ENCODE measurements at places on chromosomes 1 and 21.

DNA sequence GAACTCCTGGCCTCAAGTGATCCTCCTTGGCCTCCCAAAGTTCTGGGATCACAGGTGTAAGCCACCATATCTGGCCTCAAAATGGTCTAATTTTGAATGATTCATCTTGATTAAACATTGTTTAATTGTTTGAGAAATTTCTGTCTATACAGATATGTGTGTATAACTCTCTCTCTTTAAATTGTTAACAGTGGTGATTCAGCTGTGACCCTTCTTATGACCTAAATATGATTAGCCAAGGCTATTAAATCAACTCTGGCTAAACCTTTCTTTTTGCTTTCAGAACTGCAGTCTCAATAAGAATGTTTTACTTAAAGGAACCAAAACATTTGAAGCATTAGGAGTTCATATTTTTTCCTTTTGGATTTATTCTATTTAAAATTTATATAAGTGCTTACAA is 19.2 kb upstream of the B3GALT5 start:
- DNase-seq: no peak

GRCh38 chr1:38891753-38892152 is 10.4 kb upstream of the GJA9 start:
- DNase-seq: no peak

GRCh38 chr21:46095814-46096595 is 1.9 kb upstream of the COL6A2 start:
- DNase-seq: no peak

DNA sequence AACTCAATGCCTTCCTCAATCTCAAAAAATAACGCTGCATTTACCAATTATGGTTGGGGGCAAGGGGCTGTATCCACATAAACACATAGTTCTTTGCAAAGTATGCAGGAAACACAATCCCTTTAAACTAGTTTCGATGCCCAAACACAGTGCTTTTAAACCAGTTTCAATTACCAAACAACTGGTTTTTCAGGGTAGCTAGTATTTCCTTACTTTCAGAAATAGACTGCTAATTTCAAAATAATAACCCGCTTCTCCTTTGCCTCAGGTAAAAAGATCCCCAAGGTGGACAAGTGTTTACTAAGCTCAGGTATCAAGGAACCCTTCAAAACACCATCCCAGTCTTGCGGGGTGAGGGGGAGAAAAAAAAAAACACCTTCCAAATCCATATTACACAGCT is 2.8 kb downstream of the SIPA1L2 start:
- DNase-seq: no peak

- peak; percentile 34 for DNase-seq
Measured at GRCh38 chr1:201648066-201648906, 109.4 kb downstream of the NAV1 start.

DNA sequence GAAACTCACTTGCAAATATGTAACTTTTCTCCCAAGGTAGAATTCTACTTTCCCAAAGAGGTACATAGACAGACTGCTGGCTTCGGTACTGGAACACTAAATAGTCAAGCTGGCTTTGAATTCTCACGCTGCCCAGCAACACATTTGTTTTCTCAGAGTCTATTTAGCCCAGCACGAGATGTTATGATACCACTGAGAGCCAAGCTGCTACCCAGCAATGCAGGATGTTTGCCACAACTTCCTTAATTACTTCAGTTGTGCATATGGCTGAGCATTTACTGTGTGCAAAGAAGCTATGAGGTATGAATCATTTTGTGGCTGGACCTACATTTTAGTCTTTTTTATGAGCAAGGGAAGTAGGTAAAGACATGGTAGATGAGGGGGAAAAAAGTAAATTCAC is 793.2 kb downstream of the PLA2G4A start:
- DNase-seq: no peak

GRCh38 chr1:225653463-225654276 is 747 bp upstream of the ENAH start:
- peak; percentile 84 for DNase-seq

GRCh38 chr1:99464738-99465137 is 181.2 kb upstream of the PALMD start:
- DNase-seq: no peak

GRCh38 chr1:85363521-85363920 is 87.1 kb upstream of the BCL10 start:
- no peak for DNase-seq

GRCh38 chr21:25887646-25888306 is 153.0 kb downstream of the GABPA start:
- no peak for DNase-seq

GRCh38 chr1:240092301-240093119 is 827 bp downstream of the FMN2 start:
- DNase-seq: peak; percentile 23

DNA sequence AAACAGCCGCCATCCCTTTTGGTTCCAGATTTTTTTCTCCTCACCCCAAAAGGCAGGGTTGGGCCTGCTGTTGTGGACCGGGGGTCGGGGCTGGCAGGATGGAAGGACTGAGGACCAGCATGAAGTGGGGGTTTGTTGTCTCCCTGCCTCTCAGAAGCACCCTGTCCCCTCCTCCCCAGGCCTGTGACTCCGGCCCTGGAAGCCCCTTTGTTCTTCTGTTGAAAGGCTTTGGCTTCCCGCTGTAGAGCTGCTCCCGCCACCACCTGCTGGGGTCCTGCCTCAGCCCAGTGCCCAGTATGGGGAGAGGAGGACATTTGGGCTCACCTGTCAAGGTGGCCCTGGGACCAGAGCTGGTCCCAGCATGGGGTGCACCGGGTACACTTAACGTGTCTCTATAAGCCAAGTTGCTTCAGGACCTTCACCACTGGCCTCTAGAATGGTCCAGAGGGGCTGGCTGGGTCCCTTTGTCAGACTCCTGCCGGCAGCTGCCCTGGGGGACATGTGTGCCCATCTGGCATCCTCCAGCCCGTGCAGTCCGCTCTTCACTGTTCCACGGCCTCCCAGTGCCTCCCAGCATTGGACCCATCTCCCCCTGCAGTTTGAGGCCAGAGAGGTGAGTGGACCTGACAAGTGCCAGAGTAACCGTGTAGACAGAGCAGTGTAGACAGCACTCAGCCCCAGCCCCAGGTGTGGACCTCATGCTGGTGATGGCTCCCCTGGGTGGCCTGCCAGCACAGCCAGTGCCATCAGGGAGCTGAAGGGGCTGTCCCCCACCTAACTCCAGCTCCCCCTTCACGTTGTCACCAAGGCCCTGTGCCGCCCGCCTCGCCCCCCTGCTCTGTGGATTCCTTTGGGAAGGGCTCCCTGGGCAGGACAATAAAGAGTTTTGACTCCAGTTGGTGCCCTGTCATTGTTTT is 6.1 kb upstream of the SYTL1 start:
- no peak for DNase-seq

- DNase-seq: peak; percentile 65
Measured at GRCh38 chr1:206507284-206508129, at the start of gene RASSF5. Gene RASSF5 (plus strand): TSS chr1:206507531. CDS start chr1:206507603, 72 bp downstream.

GRCh38 chr1:890661-891060 is 33.1 kb upstream of the SAMD11 start:
- DNase-seq: no peak

DNA sequence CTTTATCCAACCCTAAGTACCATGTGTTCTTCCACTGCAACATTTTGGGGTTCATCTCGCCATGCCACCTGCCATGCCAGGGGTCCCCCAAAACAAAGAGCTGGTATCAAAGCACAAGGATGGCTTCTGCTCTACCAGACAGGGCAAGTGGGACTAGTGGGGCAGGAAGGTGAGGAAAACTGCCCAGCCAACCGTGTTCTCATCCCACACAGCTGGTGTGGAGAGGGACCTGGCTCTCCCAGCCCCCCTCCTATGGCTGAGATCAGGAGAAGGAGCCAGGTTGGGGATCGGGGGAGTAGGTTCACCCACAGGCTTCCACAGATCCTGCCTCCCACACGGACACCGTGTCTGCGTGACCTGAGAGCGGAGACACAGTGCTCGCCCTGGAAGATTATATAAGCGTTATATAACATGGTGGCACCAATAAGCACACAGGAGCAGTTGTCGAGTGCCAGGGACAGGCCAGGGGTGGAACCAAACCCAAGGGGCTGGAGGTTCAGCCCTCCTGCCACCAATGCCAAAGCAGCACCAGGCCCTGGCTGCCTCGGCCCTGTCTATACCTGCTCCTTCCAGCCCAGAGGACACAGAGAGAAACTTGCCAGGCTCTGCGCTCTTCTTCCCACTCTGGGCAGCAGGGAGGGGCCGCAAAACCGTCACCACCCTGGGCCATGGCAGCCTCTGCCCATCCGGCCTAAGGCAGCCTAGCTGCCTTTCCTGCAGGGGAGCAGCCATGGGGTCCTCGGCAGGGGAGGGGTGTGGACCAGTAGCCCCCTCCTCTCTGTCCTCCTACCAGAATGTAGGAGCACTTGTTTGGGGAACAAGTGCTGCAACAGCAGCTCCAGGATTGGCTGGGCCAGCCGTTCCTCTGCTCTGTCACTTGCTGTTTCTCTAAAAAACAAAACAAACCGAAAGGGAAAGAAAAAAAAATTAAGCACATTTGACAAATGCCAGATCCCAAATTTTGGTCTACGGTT is 43.5 kb downstream of the CD34 start:
- DNase-seq: no peak

GRCh38 chr1:197017558-197018146 is 40.3 kb downstream of the CFHR5 start:
- no peak for DNase-seq

DNA sequence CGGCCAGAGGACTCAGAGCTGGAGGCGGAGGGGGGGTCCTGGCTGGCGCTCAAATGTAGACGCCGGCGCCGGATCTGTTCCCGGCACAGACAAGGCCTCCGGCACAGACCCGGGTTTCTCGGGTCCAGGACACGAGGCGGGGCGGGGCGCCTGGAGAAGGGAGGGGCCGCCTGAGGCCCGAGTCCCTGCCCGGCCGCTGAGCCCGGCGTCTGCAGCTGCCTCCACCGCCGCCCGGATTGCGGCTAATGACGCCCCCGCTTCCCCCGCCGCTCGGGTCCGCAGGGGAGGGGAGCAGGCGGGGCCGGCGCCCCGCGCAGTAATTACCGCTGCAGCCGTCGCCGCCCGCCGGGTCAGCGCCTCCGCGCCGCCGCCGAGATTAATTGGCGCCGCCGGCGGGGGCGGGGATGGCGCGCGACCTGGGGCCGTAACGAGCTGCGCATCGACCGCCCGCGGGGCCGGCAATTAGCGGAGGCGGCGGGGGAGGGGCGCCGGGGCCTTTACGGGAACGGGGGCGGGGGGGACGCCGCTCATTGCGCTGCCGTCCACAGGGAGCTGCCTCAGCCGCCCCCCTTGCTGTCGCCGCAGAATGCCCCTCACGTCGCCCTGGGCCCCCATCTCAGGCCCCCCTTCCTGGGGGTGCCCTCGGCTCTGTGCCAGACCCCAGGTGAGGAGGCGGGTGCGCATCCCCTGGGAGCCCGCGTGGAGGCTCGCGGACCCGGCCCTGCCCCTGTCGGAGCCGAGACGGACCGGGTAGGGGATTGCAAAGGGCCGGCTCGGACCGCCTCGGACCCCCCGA is 17.3 kb downstream of the NOC2L start:
- no peak for DNase-seq

GRCh38 chr1:1128454-1129139 is 12.7 kb upstream of the C1orf159 start:
- no peak for DNase-seq

- no peak for DNase-seq
Measured at GRCh38 chr21:35491114-35491513, 442.0 kb upstream of the RUNX1 start.

- DNase-seq: no peak
Measured at GRCh38 chr21:43847301-43847700, 17.7 kb upstream of the AGPAT3 start.

- peak; percentile 44 for DNase-seq
Measured at GRCh38 chr1:39098546-39099250, 72.5 kb downstream of the NDUFS5 start.

DNA sequence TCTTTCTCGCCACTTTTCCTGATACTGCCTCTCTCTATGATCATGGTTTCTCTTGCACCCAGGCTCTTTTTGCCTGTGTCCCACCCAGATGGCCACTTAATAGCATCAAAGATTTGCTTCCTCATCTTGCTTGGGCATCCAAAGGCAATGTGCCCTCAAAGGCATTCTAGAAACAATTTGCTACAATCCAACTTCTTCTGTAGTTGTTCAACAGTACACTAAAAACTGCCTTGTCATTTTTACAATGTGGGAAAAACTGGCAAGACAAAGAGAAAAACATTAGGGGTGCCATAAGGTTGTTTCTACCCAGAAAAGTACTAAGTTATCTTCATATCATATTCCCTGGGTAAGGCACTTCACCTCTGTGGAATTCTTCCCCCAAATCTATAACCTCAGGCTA is 16.5 kb upstream of the KLF18 start:
- no peak for DNase-seq

- no peak for DNase-seq
Measured at GRCh38 chr21:37742115-37742514, 174.1 kb downstream of the KCNJ6 start.

DNA sequence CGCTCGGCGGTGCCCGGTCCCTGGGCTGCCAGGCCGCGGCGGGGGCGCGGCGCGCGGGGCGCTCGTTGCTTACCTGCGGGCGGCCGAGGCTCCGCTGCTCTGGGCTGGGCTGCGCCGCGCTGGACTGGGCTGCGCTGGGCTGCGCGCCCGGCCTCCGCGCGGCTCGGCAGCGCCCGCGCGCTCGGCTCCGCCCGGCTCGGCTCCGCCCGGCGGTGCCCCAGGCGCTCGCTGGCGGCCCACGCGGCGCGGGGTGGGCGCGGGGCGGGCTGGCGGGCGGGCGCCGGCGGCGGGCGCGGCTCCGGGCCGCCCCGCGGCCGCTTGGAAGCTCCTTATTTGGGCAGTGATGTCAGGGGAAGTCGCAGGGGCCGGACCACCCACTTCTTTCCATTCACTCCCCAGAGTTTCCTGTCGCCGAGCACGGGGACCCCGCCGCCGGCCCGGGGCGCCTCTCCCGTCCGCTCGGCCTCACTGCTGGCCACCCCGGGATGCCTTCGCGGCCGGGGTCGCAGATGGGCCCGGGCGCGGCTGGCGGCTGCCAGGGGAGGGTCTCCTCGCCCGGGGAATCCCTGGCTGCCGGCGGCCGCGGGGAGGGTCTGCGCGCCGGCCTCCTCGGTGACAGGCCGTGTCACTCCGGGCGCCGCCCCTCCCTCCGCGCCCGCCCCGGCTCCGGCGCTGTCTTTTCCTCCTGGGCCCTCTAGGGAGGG is 177.7 kb upstream of the EDN2 start:
- peak; percentile 74 for DNase-seq

- DNase-seq: no peak
Measured at GRCh38 chr1:22741118-22741517, 30.5 kb downstream of the EPHB2 start.

DNA sequence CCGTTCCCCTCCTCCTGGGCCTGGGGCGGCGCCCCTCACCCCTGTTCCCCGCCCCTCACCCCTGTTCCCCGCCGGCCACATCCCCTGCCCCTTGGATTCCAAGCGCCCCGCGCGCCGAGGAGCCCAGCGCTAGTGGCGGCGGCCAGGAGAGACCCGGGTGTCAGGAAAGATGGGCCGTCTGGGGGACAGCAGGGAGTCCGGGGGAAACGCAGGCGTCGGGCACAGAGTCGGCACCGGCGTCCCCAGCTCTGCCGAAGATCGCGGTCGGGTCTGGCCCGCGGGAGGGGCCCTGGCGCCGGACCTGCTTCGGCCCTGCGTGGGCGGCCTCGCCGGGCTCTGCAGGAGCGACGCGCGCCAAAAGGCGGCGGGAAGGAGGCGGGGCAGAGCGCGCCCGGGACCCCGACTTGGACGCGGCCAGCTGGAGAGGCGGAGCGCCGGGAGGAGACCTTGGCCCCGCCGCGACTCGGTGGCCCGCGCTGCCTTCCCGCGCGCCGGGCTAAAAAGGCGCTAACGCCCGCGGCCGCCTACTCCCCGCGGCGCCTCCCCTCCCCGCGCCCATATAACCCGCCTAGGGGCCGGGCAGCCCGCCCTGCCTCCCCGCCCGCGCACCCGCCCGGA is at the start of gene TP73:
Gene TP73 (plus strand): TSS at position 587 of the 618 bp plus-strand sequence. CDS start 29,850 bp downstream, outside the sequence.
- DNase-seq: no peak

- no peak for DNase-seq
Measured at GRCh38 chr1:8378981-8379470, 61.1 kb downstream of the SLC45A1 start.

Measured in amygdala (tissue), 56 donors.